ENCODE measurements at places on chromosomes 16 and 17.

DNA sequence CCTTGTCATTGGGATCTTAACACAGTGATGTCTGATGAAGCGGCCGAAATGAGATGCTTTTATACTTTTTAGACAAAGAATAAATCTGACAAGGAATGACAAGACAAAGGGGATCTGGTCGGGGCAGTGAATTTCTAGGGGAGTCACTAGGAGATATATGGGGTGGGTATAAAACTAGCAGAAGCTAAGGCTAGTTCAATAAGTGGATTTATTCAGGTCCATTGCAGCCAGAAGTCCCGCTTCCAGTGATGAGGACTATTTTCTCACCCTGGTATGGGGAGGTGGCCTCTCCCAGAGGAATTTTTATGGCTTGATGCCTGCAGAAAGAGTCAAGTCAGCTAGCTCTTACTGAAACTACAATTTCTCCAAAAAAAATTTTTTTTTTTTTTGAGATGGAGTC lies 23.9 kb downstream of the SLC38A8 start:
- DNase-seq = no peak

- DNase-seq = no peak
These were observed 17.6 kb upstream of the CCDC182 start for GRCh38 chr17:57762452-57763395.

DNA sequence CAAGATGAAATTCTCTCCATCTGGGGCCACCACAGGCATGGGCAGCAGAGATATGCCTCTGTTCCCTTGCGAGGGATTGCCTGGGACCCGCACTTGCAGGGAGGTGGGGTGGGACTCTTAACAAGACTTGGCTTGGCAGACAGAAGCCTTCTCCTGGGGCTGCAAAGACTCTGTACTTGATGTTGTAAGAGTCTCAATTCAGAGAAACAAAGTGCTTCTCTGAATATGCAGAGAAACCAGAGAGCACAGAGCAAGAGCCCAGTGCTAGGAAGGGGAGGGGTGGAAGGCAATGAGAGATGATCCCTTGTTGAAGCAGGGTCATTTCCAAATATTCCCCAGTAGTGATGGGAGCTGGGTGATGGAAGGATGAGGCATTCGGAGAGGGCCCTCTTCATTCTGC lies 2.2 kb downstream of the MMP28 start:
- DNase-seq = no peak

DNA sequence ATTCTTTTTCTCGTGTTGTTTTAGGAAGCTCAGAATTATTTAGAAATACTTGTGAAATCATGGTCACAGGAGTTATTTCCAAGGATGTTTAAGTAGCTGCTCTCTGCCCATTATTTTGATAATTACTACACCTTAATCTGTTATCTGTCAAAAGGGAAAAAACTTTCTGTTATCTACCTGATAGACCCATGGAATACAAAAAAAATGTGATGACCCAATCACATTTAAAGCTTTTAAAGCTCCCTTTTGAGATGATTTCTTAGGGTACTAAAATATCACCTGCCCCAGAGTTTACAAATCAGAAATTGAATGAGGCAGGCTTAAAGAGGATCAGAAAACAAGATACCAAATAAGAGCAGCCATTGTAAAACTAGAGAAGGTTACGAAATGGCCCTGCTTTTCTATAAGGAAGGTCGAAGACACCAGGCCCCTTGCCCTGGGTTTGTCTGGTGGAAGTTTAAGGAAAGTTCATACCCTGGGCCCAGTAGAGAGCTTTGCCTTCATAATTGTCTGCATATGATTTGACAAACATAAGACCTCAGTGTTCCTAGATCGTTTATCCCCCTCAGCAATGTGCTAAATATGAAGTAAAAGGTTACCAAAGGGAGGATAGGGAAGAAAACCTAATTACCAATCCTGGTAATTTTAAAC lies 149.9 kb upstream of the TBX2 start:
- DNase-seq = no peak

Data from activated CD8-positive, alpha-beta memory T cell treated with anti-CD3 and anti-CD28 coated beads for 48 hours (primary cell).